ENCODE measurements at places on chromosomes 7 and 10. TPM values are rescaled to one million over a fixed set of nuclear protein-coding genes. Genes with fewer than 3 reads are reported as not detected.
A peak's percentile ranks its signal among the peaks of the same experiment; 100 is the strongest.

The STEAP4 gene
- polyA plus RNA-seq: 5.1 TPM

DNA sequence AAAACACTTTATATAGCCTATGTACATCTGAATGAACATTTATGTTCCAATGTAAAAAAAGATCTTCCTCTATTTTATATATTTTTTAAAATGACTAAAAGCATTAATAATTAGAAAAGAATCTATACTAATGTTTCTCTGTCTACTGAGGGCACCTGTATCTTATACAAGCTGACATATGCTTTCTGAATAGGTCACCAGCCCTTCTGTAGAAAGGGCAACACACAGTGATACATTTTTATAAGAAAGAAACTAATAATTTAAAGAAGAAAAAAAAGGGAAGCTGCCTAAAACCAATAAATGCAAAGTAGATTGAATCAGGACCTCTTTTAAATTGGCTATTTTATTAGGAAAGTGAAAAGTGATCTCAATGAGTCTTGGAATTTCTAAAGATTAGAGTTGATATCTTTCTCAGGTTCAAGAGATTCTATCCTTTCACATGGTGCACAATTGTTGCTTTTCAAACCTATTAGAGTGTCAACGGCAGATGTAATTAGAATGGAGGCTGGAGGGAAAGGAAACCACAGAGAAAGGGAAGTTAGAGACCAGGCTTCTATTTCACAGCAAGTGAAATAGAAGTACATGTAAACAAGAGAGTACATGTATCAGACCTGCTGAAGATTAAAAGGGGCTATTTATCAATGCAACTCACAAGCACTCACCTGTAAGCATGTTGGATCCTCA, 6.3 kb downstream of the MTPN start:
- DNase-seq: no peak

GRCh38 chr7:318878-319661, 29.1 kb downstream of the FOXL3 start:
- DNase-seq: no peak

The PHYHIPL gene
- polyA plus RNA-seq: 2.5 TPM

GRCh38 chr10:31878486-31878885, 50.1 kb downstream of the ARHGAP12 start:
- no peak for DNase-seq

The FOXI2 gene
- polyA plus RNA-seq: 0.25 TPM

DNA sequence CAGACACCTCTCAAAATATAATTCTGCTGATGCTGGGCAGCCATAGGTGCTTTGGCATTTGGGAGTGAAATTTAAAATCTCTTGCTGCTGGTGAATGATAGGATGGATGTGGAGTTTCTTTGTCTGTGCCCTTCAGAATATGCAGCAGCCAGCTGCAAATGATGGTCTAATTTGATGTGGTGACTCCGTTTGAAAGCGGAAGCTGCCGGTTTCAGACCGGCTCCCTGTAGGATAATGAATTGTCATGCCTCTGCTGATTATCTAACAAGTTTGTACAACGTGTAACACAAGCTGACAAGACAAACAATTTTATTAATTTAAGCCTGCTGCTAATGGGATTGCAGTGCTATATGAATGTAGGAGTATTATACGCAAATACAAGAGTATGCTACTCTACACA, 103.5 kb downstream of the SND1 start:
- DNase-seq: no peak

GRCh38 chr7:14294637-14295036, 305.2 kb upstream of the ETV1 start:
- no peak for DNase-seq

The OPN1SW gene
- polyA plus RNA-seq: 2.6 TPM

DNA sequence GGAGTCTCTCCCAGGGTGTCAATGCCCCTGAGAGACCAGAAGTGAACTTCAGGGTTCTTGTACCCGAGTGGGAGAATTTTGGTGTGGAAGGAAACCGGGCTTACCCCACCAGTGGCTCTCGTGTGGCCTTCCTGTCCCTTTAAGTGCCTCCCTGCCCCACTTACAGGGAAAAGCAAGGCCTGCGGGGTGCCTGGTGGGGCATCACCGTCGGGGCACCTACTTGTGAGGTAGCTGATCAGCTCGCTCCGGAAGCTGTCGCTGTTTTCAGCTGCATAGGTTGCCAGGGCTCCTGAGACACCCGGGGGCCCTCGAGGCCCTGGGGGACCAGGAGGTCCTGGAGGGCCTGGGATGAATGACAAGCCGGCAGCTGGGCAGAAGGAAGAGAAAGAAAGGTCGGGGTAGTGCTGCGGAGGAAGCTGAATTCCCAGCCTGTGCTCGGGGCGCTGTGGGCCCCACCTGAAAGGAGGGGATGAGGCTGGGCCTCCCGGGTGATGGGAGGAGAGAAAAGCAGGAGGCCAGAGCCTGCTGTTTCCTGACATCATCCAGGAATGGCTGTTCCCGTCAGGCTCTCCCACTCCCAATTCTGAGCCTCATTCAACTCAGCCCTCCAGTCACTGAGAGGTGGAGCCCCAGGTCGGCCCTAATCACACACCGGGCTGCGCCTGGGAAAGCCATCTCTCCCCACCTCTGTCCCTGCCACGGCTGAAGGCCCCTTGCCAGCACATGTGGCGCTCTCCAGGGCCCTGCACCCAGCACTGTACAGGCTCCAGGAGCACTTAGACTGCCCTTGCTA, 51.1 kb downstream of the COL17A1 start:
- no peak for DNase-seq

DNA sequence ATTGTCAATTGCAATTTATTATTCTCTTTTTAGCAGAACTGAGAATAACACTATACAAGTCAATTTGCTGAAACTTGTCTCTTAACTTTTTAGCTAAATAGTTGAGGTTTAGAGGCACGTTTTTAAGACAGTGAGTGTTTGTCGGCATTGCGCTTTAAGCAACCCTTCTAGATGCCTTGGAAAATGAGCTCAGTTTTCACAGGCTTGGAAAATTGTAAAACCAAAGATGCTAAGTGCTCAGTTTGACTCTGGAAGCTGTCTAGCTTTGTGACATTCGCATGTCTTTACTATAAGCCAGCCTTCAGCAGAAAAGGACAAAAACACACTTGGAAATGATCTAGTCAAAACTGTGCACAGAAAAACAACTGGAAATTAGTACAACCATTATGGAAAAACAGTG, 500.4 kb downstream of the NEBL start:
- no peak for DNase-seq

DNA sequence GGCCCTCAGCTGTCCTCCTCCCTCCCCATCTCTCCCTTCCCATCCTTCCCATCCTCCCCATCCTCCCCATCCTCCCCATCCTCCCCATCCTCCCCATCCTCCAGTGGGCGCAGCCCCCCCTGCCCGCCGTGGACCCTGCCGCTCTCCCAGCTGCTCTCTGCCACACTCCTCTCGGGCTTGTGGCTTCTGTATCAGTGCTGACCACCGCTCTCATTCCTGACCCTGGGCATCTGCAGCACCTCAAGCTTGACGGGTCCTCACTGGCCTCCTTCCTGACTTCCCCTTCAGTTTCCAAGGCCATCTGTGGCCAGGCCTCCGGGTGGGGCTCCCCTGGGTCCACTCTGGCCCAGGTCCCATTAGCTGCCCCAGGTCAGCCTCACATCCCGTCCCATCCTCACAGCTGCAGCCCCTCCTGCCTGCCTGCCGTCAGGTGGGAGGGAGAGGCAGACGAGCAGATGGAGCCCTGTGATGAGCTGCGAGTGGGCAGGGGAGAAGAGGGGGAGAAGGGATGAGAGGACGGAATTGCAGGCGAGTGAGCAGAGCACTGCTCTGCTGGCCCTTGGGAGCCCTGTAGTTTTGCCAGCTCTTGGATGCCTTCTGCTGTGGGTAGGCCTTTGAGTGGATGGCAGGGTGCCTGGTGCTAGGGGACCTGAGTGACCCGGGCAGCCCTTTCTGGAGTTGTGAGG, 35.7 kb downstream of the LHPP start:
- no peak for DNase-seq

- peak; percentile 30 for DNase-seq
These were observed 9.8 kb downstream of the AGBL3 start for GRCh38 chr7:134996097-134996550.

DNA sequence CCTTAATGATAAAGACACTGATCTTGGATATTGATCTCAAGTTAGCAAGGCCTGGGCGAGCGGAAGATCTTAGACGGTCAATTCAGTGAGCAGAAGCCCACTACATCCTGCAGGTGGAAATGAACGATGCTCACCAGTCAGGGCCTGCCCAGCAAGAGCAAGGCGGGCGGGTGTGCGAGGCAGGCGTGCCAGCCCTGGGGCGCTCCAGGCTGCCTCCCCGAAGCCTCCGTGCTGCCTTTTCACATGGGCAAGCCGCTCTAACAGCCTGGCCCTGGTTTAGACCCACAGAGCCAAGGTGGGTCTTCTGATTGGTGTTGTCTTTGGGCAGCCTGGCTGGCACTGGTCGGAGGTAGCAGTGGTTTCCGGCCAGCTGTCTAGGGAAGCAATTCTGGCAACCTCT, 475.1 kb upstream of the FOXK1 start:
- no peak for DNase-seq

DNA sequence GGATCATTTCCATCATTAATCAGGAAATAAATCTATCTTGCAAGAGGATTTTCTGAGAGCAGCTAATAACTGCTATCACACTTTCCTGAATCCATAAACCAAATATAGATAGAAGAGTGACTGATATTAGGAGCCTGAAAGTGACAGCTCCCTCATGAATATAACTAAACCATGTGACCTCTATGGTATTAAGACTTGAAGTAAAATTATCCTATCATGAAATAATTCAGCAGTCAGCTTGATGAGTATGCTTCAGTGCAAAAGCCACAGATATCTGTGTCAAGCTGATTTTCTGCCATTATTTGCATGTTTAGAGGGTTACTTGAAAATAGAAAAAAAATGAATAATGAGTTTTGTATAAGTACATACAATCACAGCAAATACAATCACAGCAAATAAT, 80.1 kb upstream of the PPP1R3A start:
- no peak for DNase-seq

Measured in muscle of back (tissue), 13 donors.